Cardiac septum (tissue), 1 donor: ENCODE measurements at places on chromosomes 12 and 14. TPM values are rescaled to one million over a fixed set of nuclear protein-coding genes. Genes with fewer than 3 reads are reported as not detected.

Gene SIX1
- 0.89 TPM for total RNA-seq

Gene GUCY2C
- total RNA-seq, result not detected

DNA sequence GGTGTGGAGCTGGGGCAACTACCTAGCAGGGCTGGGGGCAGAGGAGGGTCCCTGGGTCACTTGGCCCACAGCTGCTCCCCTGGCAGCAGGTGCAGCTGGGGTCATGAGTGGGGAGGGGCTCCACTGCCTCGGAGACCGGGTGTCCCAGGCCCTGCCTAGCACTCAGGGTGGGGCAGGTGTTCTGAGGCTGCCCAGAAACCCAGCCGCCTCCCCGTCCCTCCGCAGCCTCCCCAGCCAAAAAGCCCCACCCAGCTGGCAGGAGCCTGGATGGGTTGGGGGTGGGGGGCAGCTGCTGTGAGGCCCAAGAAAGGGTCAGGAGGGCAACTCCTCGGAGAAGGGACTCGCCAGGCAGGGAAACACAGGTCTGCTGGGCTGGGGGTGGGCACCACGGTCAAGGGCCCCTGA is 11.2 kb downstream of the AHNAK2 start:
- DNase-seq, result no peak

DNA sequence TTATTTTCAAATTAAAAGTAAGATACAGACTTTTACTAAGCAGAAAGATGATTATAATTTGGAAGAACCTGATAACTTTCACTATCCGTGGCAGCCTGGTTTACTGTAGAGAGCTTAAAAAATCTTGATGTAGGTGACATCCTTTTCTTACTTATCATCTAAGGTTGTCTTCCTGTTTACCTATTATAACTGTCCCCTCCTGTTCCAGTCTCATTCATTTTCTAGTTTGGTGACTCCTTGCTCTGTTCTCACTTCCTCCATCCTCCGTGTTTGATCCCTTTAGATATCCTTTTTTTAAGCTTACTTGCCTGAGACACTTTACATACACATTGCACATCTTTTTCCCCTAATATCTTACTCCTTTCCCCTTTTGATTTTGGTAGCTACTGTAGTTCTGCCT is 27.5 kb downstream of the CCDC91 start:
- DNase-seq, result no peak

- DNase-seq, result no peak
These were observed 3.9 kb upstream of the GTSF1 start for GRCh38 chr12:54477259-54477658.

Gene GZMB
- total RNA-seq, result 0.48 TPM
